Stimulated activated CD4-positive, alpha-beta T cell treated with anti-CD3 and anti-CD28 coated beads, Interleukin-4, amount 100 ng/mL, for 48 hours (primary cell): ENCODE measurements at places on chromosomes 3 and 15.

- DNase-seq: no peak
Observed at GRCh38 chr3:192880313-192880712, 37.3 kb downstream of the MB21D2 start.

DNA sequence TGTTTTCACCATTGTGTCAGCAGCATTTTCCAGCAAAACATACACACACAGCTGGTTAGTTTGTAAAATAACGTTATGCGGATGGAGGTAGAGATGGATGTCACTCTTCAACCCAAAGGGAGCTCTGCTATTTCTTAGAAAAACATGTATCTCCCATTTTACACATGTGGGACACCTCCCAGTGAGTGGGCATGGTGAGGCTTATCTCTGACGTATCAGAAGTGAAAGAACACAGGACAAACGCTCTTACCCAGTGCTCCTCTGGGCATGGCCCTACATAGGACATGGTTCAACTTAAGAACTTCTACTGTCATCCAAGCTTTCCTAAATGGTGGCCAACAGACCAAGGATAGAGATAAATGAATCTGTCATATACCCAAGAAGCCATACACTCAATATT, 2.1 kb downstream of the FAM240A start:
- DNase-seq: no peak

- DNase-seq: no peak
Observed at GRCh38 chr3:66717806-66718205, 217.0 kb upstream of the LRIG1 start.

GRCh38 chr15:91055548-91056331, 33.3 kb upstream of the VPS33B start:
- DNase-seq: no peak

DNA sequence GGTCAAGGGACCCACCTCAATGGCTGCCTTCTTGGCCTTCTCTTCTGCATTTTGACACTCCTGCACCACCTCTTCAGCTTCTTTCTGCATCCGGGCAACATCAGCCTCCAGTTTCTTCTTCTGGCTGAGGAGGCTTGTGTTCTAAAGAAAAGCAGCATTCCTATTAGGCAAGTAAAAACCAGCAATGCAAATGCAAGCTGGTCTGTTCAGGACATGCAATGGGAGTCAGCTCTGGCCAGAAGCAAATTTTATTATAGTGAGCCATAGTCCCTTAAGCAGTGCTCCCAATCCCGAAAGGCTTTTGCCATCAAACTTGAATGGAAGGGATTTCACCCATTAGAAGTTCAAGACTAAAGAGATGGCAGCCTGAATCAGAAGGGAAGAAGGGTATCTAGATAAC, 97.7 kb downstream of the HHLA2 start:
- no peak for DNase-seq
